ENCODE measurements at places on chromosomes 5 and 9.

DNA sequence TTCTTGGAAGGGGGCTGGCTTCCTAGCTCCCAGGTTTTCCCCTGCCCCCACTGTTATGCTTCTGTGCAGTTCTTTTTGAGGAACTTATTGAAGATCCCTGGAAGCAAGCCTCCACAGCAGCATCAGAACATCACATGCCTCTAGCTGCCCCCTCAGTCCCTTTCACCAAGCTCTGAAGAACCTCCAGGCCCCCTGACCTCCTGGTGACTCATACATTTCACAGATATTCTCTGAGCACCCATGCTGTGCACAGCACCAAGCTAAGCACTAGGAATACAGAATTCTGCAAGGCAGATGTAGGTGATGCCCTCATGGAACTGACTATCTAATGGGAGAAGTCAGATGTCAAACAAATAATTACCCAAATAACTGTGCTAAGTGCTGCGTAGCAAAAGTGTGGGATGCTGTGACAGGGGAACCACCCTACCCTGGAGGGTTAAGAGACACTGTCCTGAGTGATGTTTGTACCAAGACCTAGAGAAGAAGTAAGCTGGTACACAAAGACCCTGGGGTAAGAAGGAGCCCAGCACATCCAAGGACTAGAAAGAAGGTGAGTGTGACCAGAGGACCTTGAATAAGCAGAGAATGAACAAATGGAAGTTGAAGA is 213.7 kb upstream of the NR4A3 start:
- DNase-seq = no peak

DNA sequence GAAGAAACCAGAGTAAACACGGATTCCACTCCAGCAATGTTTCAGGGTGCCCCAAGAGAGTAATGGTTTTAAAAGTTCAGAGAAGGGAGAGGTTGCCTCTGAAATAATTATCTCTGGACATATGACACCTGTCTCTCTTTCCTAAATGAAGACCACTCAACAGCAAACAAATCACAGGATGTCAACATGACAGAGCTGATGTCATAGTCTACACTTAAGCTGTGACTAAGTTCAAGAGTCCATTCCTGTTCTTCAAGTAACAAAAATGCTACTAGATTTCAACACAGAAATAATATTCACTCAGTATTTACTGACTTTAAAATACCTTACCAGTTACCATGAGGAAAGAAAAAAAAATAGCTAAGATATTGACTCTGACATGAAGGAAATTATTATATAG is 44.7 kb upstream of the SLC30A5 start:
- no peak for DNase-seq

GRCh38 chr5:95557841-95558240 is 2.9 kb downstream of the ARSK start:
- DNase-seq = no peak

- no peak for DNase-seq
Measured at GRCh38 chr5:139141446-139142204, 56.5 kb downstream of the SIL1 start.

GRCh38 chr9:136815422-136815782 is 7.7 kb downstream of the RABL6 start:
- DNase-seq = no peak

DNA sequence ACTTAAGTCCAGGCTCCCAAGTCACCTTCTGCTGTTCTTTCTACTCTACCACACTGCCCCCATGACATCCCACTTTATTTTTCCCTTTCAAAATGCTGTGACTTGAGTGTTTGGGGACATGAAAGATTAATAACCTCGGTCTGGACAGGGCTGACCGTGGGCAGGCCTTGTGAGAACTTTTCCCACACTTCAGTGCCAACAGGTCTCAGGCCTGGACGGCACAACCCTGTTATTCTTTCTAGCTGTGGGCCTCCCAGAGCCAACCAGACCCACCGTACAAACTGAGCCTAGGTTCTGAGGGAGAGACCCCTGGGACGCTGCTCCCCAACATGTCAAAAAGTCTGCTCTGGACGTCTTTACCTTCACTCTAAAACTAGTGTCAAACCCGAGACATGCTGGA is 153.4 kb downstream of the CEP120 start:
- no peak for DNase-seq
